ENCODE measurements at places on chromosomes 13 and 19. TPM values are rescaled to one million over a fixed set of nuclear protein-coding genes. Genes with fewer than 3 reads are reported as not detected.

The NKPD1 gene
- 0.17 TPM for total RNA-seq

- H3K4me1 ChIP-seq, result peaks cover 9% of the 10 kb centered on the region
- no peak overlapping the region for H3K4me3 ChIP-seq
- no peaks in the 10 kb centered on the region for H3K27me3 ChIP-seq
- DNase-seq, result no peak
- no peak overlapping the region for H3K27ac ChIP-seq
- no peaks in the 10 kb centered on the region for H3K36me3 ChIP-seq
Observed at GRCh38 chr13:100470866-100471505, 117.6 kb downstream of the GGACT start.

DNA sequence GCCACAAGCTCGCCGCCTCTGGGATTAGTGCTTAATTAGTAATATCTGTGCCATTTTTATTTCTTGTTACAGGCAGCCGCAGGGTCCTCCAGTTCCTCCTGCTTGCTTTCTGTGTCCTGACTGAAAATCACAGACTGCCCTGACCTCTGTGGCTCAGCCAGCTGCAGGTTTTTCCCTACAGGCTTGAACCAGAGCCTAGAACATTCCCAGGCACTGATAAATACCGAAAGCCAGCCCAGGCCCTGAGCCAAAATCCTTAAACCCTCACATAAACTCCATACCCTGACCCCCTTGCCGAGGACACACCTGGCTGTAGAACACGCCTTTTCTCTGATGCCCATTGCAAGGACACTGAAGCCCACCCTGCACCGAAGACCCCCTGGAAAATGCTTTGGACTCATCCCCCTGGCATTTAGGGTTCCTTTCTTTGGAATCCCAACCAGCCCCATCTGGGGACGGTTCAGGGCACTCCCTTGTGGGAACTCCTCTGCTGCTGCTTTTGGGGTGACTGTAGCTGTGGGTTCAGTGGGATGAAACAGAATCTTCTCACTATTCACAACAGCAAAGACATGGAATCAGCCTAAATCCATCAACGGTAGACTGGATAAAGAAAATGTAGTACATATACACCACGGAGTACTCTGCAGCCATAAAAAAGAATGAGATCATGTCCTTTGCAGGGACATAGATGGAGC is 15.5 kb downstream of the DPP9 start:
- H3K27me3 ChIP-seq, result no peaks in the 10 kb centered on the region
- H3K27ac ChIP-seq, result no peak overlapping the region
- DNase-seq, result no peak
- H3K4me1 ChIP-seq, result peaks cover 13% of the 10 kb centered on the region
- H3K4me3 ChIP-seq, result no peak overlapping the region

DNA sequence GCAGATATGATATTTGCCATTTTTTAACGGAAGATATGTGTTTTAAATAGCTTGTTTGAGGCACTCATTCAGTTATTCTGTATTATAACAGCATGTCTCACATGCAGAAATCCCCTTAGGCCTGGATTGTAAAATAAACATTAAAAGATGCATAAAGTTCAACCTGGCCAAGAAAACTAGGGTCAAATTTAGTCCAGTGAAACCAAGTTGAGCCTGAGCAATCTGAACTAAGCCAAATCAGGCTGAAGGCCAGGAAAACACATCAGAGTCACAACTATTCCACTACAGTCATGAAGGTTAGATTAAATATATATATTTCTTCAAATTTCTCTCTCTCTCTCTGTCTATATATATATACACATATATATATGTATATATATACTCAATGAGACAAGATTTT is 504.8 kb downstream of the SLITRK1 start:
- DNase-seq, result no peak
- H3K27me3 ChIP-seq, result no peaks in the 10 kb centered on the region
- no peaks in the 10 kb centered on the region for H3K4me1 ChIP-seq
- no peak overlapping the region for H3K27ac ChIP-seq
